CD4-positive, alpha-beta T cell treated with Interferon alpha-2 for 1 hour (primary cell): ENCODE measurements at places on chromosomes 11 and 22.

DNA sequence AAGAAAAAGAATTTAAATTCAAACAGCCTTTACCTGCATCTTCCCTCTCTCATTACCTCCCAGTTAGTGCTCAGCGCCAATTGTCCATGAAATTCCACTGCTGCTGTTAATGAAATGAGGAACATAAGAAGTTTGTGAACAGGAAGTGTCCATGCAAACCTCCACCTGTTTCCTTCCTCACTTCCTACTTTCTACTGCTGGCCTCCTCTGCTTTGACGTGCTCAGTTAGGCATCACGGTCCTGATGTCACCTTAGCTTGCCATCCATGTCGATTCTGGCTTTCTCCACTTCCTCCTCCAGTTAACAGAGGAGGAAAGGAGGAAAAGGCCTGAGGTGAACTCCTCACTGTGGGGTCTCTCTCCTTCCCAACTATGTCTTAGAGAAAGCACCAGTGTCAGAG, 26.9 kb upstream of the HTR3A start:
- DNase-seq, result peak; percentile 4

DNA sequence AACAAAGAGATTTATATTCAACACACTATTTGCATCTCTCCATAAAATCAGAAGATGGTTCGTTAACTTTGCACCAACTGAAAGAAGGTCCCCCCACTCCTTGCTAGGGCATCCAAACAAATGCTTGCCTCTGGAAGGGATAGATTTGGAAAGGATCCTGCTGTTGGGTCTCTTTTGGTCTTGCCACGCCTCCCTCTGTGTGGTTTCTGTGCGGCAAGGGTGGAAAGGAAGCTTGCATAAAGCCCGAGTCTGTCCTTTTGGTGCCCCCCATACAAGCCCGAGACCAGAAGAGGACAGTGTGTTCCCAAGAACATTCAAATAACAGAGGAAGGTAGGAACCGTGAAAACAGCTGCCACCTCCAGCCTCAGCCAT, 15.1 kb downstream of the SCGB1A1 start:
- no peak for DNase-seq

- no peak for DNase-seq
Observed at GRCh38 chr11:19499026-19499669, 213.5 kb upstream of the NAV2 start.

DNA sequence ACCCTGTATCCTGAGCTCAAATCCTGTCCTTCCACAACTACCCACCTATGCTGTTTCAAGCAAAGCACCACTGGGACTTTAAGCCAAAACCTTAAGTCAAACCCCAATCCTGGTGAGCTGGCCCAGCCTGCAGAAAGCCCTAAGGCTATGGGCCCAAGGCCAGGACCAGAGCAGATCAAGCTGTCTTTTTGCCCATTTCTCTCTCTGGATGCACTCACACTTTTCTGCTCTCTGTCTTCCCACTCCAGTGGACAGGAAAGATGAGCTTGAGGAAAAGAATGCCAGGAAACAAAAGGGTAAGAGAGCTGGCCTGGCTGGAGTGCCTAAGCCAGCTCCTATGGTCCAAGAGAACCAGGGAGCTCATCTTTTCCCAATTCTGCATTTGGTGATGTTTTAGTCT, 284.3 kb upstream of the ISX start:
- DNase-seq, result no peak

DNA sequence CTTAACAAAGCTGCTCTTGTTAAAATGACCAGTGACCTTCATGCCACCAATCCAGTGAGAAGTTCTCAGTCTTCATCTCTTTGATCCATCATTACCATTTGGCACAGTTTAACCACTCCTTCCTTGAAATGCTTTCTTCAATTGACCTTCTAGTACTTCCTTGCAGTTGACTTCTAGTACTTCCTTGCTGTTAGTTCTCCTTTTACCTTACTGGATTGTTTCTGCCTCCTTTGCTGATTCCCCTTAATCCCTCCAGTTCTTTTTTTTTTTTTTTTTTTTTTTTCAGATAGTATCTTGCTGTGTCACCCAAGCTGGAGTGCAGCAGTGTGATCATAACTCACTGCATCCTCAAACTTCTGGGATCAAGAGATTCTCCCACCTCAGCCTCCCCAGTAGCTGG, 66.0 kb upstream of the HORMAD2 start:
- DNase-seq, result no peak

GRCh38 chr11:11512929-11513328, 108.9 kb downstream of the GALNT18 start:
- no peak for DNase-seq

GRCh38 chr11:132078264-132079076, 708.1 kb downstream of the NTM start:
- no peak for DNase-seq

GRCh38 chr11:27842290-27842689, 142.0 kb upstream of the BDNF start:
- DNase-seq, result no peak

- no peak for DNase-seq
Observed at GRCh38 chr11:133898770-133899115, 53.4 kb upstream of the SPATA19 start.

- no peak for DNase-seq
Observed at GRCh38 chr22:49448526-49448925, 379.1 kb downstream of the BRD1 start.

DNA sequence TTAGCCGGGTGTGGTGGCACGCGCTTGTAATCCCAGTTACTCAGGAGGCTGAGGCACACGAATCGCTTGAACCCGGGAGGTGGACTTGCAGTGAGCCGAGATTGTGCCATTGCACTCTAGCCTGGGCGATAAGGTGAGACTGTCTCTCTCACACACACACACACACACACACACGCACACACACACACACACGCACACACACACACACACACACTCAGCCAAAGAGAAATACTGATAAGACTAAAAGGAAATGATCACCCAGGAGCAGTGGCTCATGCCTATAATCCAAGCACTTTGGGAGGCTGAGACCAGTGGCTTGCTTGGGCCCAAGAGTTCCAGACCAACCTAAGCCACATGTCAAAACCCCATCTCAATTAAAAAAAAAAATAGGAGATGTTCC, 20.8 kb downstream of the HSPA8 start:
- DNase-seq, result no peak

- DNase-seq, result peak; percentile 65
Observed at GRCh38 chr11:85827748-85828639, 17.1 kb upstream of the SYTL2 start.

- DNase-seq, result no peak
Observed at GRCh38 chr11:27949951-27950738, 157.8 kb downstream of the KIF18A start.

DNA sequence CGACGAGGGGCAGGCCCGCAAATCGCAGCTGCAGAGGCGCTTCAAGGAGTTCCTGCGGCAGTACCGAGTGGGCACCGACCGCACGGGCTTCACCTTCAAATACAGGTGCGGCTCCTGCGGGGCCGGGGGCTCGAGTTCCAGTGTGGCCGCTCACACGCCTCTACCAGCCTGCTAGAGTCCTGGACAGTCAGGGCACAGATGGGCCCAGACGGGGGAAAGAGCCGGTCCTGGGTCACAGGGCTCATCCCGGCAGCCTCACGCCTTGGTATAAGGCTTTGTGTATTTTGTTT, 506 bp downstream of the MCM5 start:
- peak; percentile 16 for DNase-seq

- DNase-seq, result no peak
Observed at GRCh38 chr11:126776119-126776518, 224.5 kb downstream of the KIRREL3 start.

GRCh38 chr11:122634501-122634900, 21.0 kb upstream of the UBASH3B start:
- no peak for DNase-seq

- no peak for DNase-seq
Observed at GRCh38 chr11:78085972-78086371, 6.3 kb upstream of the NDUFC2 start.

DNA sequence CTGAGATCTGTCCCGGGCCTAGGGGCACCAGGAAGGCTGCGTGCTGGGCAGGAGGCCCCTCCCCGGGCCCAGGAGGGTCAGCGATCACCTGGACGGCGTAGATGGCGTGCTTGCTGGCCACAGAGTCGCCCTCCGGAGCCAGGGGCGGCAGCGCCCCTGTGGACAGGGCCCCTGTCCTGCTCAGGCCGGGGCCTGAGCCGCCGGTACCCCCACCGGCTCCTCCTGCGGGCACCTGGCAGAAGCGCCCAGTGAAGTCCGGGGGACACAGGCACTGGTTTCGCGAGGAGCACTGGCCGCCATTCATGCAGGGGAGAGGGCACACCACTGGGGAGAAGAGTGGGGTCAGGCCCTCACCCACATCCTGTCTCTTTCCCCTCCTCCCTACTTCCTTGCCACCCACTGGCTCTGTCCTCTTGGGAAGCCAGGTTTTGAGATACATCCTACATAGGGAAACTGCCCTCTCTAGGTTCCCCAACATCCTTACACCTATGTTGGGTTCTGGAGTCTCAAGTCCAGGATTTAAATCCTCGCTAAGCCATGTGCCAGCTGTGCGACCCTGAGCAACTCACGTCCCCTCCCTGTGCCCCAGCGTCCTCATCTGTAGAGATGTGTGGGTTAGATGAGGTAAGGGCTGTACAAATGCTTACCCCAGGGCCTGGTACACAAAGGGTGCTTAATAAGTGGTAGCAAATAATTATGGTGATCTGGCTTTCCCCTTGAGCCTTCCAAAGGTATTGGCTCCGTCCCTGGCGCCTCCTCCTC, 3.9 kb downstream of the LTBP3 start:
- DNase-seq, result no peak

DNA sequence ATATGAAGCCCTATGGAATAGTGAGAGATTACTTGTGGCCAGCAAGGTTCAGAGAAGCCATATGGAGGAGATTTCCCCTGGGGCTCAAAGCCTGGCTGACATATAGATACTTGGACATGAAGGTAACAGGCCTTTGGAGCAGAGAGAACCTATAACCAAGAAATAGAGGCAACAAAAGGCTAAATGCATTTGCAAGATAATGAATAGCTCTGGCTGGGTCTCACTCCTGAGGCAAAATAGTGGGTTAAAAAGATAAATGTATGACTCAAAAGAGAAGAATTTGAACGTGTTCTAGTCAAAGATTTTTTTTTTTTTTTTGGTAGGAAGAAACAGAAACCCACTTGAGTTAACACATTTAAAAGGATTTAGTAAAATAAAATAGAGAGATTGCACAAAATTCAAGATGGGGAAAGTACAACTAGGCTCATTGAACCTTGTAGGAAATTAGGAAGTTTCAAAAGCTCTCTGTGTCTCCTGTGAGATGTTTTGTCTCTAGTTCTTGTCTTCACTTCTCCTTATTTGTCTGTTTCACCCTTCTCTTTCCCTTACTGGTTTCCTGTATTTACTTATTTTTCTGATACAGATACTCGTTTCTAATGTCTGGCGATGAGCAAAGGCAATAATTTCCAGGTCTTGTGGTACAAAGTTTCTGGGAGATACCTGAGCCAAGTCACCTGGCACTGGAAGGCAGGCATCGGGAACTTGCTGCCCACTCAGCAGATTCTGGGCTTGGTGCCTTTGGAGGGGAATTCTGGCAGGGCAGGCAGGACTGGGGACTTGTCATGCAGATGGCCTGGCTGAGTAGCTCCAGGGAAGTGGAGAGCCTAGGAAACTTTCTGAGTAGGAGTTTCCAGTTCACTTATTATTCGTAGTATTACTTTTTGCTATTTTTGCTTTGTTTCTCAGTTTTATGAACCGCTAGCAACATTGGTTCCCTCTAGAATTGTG, 49.2 kb upstream of the SESN3 start:
- no peak for DNase-seq

DNA sequence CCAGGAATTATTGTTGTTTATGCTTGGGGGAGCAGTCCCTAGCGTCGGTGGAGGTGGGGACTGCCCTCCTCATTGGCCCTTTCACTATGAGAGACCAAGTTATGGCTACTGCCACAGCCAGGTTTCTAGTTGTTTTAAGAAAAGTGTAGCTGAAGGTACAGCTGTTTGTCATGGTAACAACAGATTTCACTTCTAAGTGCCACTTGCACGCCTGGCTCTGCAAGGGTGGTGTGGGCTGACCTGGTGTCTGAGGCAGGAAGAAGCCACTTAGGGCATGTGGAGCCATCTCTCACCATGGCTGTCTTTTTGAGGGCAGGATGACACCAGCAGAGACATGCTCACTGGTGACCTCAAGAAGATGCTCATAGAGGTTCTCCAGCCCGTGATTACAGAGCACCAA, 46.3 kb upstream of the MPEG1 start:
- DNase-seq, result no peak

DNA sequence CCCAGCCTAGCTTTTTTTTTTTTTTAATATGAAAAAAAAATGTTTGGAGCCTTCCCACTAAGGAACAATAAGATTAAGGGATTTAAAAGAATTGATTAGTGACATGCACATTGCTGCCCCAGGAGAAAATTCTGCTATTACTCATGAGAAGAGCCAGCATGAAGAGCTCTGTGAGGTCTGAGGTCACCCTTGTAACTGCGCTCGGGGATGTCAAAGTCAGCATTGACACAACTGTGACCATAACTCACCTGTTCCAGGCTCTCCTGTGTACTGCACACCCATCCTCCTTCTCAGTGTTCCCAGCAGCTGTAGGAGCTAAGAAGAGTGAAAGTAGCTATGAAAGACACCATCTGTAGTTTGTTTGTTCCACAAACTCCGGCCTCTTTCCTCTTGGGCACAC, 109.8 kb upstream of the FGF3 start:
- no peak for DNase-seq

GRCh38 chr11:59216641-59217564, 4.2 kb upstream of the MPEG1 start:
- DNase-seq, result peak; percentile 17

DNA sequence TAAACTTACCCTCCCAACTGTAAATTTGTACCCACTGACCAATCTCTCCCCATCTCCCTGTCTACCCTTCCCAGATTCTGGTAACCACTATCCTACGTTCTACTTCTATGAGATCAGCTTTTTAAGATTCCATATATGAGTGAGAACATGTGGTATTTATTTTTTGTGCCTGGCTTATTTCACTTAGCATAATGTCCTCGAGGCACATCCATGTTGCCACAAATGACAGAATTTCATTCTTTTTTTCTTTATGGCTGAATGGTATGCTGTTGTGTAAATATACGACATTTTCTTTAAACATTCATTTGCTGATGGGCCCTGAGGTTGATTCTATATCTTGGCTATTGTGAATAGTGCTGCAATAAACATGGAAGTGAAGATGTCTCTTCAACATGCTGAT, 74.7 kb upstream of the RRM1 start:
- DNase-seq, result no peak

DNA sequence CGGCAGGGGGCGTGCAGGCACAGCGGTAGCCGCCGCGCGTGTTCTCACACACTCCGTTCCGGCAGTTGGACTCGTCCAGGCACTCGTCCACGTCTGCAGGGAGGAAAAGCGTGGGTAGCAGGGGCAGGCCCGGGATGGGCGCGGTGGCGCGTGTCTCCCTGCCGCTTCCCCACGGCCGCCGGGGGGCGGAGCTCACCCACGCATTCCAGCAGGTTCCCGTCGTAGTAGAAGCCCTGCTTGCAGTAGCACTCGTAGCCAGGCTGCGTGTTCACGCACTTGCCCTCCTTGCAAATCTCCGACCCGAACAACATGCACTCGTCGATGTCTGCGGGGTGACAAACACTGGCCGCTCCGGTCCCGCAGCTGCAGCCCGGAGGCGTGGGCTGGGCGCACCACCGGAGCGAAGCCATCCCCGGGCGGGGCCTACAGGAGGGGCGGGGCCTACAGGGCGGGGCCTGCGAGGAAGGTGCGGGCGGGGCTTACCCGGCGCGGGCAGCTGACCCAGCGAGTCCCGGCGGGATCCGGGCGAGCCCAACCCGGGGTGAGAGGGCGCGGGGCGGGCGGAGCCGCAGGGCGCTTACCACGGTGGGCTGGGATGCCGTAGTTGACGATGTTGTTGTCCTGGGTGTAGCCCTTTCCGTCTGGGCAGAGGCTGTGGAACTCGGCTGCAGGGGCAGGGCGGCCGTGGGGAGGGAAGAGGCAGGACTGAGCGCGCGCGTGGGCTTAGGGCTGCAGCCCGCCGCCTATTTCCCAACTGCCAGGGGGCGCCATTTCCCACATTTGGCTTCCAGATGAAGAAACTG, 15.6 kb downstream of the SCYL1 start:
- DNase-seq, result peak; percentile 93
